GM23338 (cell line): ENCODE measurements at places on chromosomes 2 and 18. TPM values are rescaled to one million over a fixed set of nuclear protein-coding genes. Genes with fewer than 3 reads are reported as not detected.

The VWC2L gene
- total RNA-seq = not detected in 2 replicates

DNA sequence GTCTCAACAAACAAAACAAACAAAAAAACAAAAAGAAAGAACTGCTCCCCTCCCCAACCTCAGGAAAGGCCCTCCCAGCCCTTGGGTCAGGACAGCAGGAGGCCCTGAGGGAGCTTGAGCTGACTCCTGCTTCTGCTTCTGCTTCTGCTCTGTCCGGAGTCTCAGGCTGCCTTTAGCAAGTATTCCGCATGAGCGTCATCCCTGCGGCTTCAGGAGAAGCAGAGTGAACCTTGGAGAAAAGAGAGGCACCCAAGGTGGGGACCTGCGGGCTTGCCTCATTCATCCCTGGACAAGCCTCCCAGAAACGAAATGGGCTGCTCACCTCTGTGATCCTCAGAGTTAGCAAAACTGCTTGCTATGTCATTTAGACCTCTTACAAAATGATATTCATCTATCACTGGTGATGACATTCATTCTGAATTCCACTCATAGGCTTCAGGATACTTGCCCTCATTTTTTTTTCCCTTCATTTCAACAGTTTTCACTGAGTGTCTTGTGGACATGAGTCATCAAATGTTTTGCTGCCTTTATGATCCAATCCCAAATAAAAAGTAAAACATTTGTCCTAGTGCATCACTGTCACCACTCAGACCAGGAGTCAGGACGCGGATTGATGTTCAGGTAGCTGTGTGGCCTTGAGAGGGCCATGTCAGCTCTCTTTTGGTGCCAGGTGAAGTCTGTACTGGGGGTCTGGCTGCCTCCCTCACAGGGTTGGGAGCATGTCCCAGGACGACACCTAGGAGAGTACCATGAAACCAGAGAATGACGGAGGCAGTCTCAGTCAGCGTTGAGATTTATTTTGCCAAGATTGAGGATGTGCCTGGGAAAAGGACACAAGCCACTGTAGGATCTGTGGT lies 51.7 kb downstream of the IMPA2 start:
- H3K4me1 ChIP-seq = no peaks in the 10 kb centered on the region
- no peak overlapping the region for H3K27ac ChIP-seq
- H3K4me3 ChIP-seq = no peak overlapping the region
- peaks cover 9% of the 10 kb centered on the region for H3K27me3 ChIP-seq

DNA sequence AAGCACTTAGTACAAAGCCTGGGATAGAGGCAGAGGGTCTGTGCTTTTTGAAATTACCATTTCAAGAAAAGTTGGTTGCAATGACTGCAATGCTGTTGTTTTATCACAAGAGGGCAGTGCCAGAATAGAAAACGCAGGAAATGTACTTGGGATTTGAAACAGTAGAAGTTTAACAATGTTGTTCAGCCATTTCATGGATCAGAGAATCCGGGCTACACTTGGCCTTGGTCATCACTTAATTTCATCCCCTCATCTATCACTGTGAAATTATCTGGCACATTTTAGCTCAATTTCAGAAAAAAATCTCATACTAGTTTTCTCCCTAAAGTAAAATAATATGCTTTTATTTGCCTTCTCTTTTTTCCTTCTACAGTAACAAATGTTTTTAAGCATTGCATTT lies 70.8 kb downstream of the RAPGEF4 start:
- no peaks in the 10 kb centered on the region for H3K4me1 ChIP-seq
- DNase-seq = peak; percentile 69
- no peaks in the 10 kb centered on the region for H3K27me3 ChIP-seq
- H3K36me3 ChIP-seq = no peaks in the 10 kb centered on the region; the same call in 1 of the 2 replicates

GRCh38 chr2:216344950-216345300 lies 27.4 kb downstream of the MARCHF4 start:
- 0 out of 2 replicates have a peak overlapping the region, but pooled peaks have one; percentile 28 for H3K4me3 ChIP-seq
- no peaks in the 10 kb centered on the region for H3K27me3 ChIP-seq
- H3K4me1 ChIP-seq = peaks cover 57% of the 10 kb centered on the region
- no peak overlapping the region for H3K27ac ChIP-seq
- no peaks in the 10 kb centered on the region for H3K36me3 ChIP-seq

- H3K4me1 ChIP-seq = no peaks in the 10 kb centered on the region
- H3K27me3 ChIP-seq = no peaks in the 10 kb centered on the region
- no peak for DNase-seq
- no peak overlapping the region for H3K4me3 ChIP-seq
- H3K36me3 ChIP-seq = no peaks in the 10 kb centered on the region
Measured at GRCh38 chr2:226467221-226467620, 332.4 kb downstream of the IRS1 start.

DNA sequence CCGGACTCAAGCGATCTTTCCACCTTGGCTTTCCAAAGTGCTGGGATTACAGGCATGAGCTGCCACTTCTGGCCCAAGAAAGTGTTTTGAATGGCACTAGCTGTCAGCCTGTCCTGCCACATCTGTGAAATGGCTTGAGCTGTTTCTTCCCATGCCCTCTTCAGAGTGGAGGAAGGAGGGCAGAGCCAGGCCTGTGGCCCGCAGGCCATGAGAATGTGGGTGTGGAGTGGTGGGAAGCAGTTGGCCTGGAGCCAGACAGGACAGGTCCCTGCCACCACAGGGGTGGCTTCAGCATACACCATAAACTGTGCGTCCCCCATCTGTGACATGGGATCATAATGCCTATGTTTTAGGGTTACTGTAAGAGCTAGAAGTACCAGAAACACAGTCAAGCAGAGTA lies 6.5 kb downstream of the SLC66A3 start:
- DNase-seq = no peak
- no peaks in the 10 kb centered on the region for H3K4me1 ChIP-seq
- no peak overlapping the region for H3K27ac ChIP-seq
- H3K36me3 ChIP-seq = no peaks in the 10 kb centered on the region

The DLX2 gene
- total RNA-seq = 0.16 and 0.24 TPM in 2 replicates

- no peaks in the 10 kb centered on the region for H3K36me3 ChIP-seq
- DNase-seq = no peak
- H3K4me3 ChIP-seq = no peak overlapping the region
- no peaks in the 10 kb centered on the region for H3K27me3 ChIP-seq
- no peak overlapping the region for H3K27ac ChIP-seq
Measured at GRCh38 chr2:69652206-69652605, 8.7 kb upstream of the AAK1 start.
